ENCODE measurements at places on chromosomes 5 and 9. TPM values are rescaled to one million over a fixed set of nuclear protein-coding genes. Genes with fewer than 3 reads are reported as not detected.

Gene FANCC
- 12.3 TPM for total RNA-seq

Gene SLC25A48
- total RNA-seq, result not detected

Gene PCDHGA11
- total RNA-seq, result 0.66 TPM

Gene TAS2R1
- total RNA-seq, result not detected

Gene RARS1
- 227 TPM for total RNA-seq

Gene ROPN1L
- 2.5 TPM for total RNA-seq

Gene C9orf153
- total RNA-seq, result not detected

Gene RGMB
- 9.2 TPM for total RNA-seq

Gene TSLP
- total RNA-seq, result 1.1 TPM
